ENCODE measurements at places on chromosomes 7 and 10. TPM values are rescaled to one million over a fixed set of nuclear protein-coding genes. Genes with fewer than 3 reads are reported as not detected.

DNA sequence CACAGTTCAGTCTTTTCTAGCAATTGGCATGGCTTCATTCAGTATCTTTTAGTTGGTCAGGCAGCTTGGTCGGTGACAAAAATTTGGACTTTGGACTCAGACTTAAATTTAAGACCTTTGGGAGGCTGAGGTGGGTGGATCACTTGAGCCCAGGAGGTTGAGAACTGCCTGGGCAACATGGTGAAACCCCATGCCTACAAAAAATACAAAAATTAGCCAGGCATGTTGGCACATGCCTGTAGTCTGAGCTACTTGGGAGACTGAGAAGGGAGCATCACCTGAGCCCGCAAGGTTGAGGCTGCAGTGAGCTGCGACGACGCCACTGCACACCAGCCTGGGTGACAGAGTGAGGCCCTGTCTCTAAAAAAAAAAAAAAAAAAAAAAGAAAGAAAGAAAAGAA lies 19.5 kb upstream of the ITPRID1 start:
- no peaks in the 10 kb centered on the region for H3K27me3 ChIP-seq
- H3K4me3 ChIP-seq = no peak overlapping the region
- H3K36me3 ChIP-seq = no peaks in the 10 kb centered on the region
- H3K27ac ChIP-seq = no peak overlapping the region
- no peak for DNase-seq

GRCh38 chr7:153185936-153186335 lies 426.4 kb downstream of the ACTR3B start:
- no peak overlapping the region for H3K4me3 ChIP-seq
- no peaks in the 10 kb centered on the region for H3K27me3 ChIP-seq
- DNase-seq = no peak
- no peak overlapping the region for H3K27ac ChIP-seq
- H3K4me1 ChIP-seq = no peaks in the 10 kb centered on the region
- no peaks in the 10 kb centered on the region for H3K36me3 ChIP-seq

GRCh38 chr10:128064108-128064969 lies 61.9 kb downstream of the MKI67 start:
- no peak overlapping the region for H3K4me3 ChIP-seq
- H3K4me1 ChIP-seq = peaks cover 6% of the 10 kb centered on the region
- H3K36me3 ChIP-seq = no peaks in the 10 kb centered on the region
- no peaks in the 10 kb centered on the region for H3K27me3 ChIP-seq

- DNase-seq = no peak
- H3K4me3 ChIP-seq = no peak overlapping the region
- H3K4me1 ChIP-seq = no peaks in the 10 kb centered on the region
- no peaks in the 10 kb centered on the region for H3K27me3 ChIP-seq
- H3K27ac ChIP-seq = no peak overlapping the region
- no peaks in the 10 kb centered on the region for H3K36me3 ChIP-seq
Observed at GRCh38 chr7:50431316-50431715, 18.8 kb downstream of the FIGNL1 start.

GRCh38 chr10:48769706-48770435 lies 85.2 kb downstream of the WDFY4 start:
- no peak overlapping the region for H3K4me3 ChIP-seq
- H3K27me3 ChIP-seq = no peaks in the 10 kb centered on the region
- no peaks in the 10 kb centered on the region for H3K4me1 ChIP-seq
- no peaks in the 10 kb centered on the region for H3K36me3 ChIP-seq
- H3K27ac ChIP-seq = no peak overlapping the region
- DNase-seq = no peak

GRCh38 chr7:104124469-104124868 lies 83.3 kb downstream of the ORC5 start:
- no peaks in the 10 kb centered on the region for H3K27me3 ChIP-seq
- H3K36me3 ChIP-seq = peaks cover 7% of the 10 kb centered on the region
- no peak overlapping the region for H3K27ac ChIP-seq
- no peaks in the 10 kb centered on the region for H3K4me1 ChIP-seq
- no peak overlapping the region for H3K4me3 ChIP-seq
- no peak for DNase-seq

Gene TEX47
- total RNA-seq = not detected

- DNase-seq = no peak
- H3K27me3 ChIP-seq = no peaks in the 10 kb centered on the region
- no peak overlapping the region for H3K4me3 ChIP-seq
- H3K36me3 ChIP-seq = peaks cover 83% of the 10 kb centered on the region
- 0 out of 2 replicates have a peak overlapping the region, but pooled peaks have one; percentile 56 for H3K27ac ChIP-seq
Observed at GRCh38 chr7:130894909-130895750, 161.1 kb upstream of the KLF14 start.

All from SJSA1 (cell line).